ENCODE measurements at places on chromosomes 2 and 18. TPM values are rescaled to one million over a fixed set of nuclear protein-coding genes. Genes with fewer than 3 reads are reported as not detected.

Gene GPR55
- total RNA-seq: 0.05 TPM

Gene CFC1
- total RNA-seq: not detected

Gene ZRANB3
- 7.2 TPM for total RNA-seq

Gene FAP
- 0.42 TPM for total RNA-seq

- DNase-seq: no peak
Measured at GRCh38 chr18:9109523-9109922, 7.0 kb downstream of the NDUFV2 start.

DNA sequence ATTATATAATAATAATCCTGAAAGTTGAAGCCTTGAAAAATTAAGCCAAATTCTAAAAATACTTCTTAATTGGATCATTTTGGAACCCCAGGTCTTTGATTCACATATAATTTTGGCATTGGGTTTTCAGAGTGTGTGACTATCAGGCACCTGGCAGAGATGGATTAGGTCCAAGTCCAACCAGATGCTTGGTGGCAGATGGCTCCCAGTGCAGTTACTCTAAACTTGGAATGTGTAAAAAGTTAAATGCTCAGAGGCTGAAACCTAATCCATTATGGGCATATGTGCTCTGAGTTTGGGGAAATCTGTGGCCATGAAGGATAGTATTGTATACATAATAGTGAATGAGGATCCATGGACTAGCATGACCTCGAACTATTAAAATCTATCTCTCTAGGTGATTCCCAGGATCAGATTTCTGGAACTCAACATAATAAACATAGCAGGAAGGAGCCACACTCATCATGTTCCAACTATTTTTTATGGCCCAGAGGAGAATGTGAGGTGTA lies 333.0 kb downstream of the RPRM start:
- no peak for DNase-seq

DNA sequence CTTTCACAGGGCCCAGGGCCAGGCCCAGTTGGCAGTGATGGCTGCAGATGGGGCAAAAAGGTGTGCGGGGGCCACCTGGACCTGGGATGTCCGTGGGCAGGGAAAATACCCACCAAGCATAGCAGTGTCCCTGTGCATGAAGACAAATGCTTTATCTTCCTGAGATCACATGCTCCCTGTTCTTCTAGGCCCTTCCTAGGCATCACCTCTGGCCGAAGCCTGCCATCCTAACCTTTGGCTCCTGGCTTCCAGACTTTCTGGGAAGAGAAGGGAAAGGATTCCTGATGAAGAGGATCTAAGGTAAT lies 105.0 kb upstream of the SMAD2 start:
- DNase-seq: no peak

DNA sequence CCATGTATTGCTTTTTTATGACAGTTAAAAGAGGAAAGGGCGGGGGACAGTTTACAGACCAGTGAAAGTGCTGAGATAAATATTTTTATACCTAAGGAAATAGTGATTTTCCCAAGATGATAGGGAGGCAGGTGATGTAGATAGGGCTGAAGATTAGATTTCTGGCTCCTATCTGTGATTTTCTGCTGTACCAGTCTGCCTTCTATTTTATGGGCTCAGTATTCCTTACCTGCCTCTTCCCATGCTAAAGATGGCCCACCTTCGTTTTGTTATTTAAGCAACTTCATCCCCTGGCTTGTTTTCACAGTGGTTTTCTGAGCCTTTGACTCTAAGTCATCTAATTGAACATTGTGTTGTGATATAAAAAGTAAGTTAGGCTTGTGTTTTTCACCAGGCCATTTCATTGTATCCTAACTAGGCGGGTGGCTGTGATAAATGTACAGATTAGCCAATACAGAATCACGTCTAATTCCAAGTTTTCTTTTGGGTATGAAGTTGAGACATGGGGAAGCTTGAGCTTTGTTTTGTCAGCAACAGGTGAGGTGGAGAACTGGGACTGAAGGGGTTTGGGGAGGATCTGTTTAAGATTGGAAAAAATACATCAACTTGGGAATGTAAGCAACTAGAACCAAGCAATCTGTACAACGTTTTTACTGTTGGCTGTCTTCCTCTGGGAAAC lies 5.2 kb downstream of the RPL37A start:
- DNase-seq: no peak

- DNase-seq: no peak
Measured at GRCh38 chr18:60259052-60259681, 113.4 kb downstream of the MC4R start.

DNA sequence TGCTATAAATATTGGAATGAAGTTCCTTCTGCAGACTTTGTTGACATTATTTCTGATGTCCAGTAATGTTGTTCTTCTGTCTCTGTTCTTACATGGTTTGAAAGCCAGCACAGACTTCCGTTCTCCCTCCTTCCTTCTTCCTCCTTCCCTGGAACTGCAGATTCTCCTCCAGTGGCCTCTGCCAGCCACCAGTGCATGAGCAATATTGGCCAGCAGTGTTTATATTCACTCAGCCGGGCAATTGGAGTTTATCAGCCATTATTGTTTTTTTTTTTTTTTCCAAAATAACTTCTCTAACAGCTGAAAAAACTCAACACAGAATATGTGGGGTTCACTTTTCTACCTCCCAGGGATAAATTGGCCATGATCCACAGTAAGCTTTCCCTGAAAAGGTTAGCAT lies 86.8 kb downstream of the ADCYAP1 start:
- no peak for DNase-seq

DNA sequence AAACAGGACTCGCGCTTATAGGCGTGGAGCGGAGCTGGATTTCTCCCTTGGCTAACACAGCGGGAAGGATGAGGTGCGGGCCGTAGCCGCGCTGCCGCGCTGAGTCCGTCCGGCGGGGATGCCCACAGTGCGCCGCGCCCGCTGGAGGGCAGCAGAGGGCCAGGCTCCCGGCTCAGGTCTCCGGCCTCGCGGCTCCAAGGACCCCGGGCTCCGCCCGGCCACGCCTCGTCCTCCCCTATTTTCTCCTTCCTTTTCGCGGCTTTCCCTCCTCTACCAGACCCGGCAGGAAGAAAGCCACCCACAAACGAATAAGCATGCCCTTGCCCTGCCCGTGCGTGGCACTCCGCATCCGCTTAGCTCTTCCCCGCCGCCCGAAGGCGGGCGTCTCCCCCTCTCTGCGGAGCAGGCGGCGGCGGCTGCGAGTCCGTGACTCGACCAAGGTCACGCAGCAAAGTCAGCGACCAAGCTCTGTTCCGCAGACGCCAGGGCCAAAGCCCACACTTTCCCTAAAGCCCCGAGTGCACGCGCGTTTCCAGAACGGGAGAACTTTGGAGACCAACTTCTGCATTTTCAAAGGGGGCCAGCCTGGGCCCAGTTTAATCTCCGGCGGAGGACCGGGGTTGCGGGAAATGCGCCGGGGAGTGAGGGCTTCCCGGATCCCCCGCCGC lies 48.5 kb downstream of the KCNIP3 start:
- peak; percentile 80 for DNase-seq

DNA sequence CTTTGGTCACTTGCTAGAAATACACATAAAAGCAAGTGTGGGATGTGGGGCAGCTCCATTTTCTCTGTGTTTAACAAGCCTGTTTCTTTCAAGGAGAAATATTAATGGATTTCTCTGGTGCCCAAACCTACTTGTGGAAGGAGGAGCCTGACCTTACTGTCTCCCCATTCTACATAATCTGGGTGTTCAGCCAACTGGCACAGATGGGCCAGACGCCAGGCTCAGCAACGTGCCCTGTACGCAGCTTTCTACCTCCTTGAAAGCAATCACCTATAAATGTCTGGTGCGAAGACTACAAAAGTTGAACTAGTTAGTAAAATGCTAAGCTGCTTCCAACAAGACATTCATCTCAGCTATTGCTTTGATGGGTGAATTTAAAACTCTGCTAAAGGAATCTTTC lies 33.2 kb upstream of the MYO3B start:
- no peak for DNase-seq

- no peak for DNase-seq
Measured at GRCh38 chr18:48342581-48342980, 66.6 kb downstream of the ZBTB7C start.

DNA sequence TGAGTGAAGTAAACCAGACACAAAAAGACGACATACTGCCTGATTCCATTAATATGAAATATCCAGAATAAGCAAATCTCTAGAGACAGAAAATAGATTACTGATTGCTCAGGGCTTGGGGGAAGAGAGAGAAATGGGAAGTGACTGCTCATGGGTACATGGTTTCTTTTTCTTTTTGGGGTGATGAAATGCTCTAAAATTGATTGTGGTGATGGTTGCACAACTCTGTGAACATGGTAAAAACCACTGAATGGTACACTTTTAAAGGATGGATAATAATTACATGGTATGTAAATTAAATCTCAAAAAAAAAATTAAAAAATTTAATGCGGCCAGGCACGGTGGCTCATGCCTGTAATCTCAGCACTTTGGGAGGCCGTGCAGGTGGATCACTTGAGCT lies 39.3 kb downstream of the RPL31 start:
- no peak for DNase-seq

- DNase-seq: no peak
Measured at GRCh38 chr2:140843186-140843585, 1287.6 kb downstream of the LRP1B start.

Measured in liver (tissue), 10 donors.